ENCODE measurements at places on chromosomes 6 and 20.
A peak's percentile ranks its signal among the peaks of the same experiment; 100 is the strongest.

DNA sequence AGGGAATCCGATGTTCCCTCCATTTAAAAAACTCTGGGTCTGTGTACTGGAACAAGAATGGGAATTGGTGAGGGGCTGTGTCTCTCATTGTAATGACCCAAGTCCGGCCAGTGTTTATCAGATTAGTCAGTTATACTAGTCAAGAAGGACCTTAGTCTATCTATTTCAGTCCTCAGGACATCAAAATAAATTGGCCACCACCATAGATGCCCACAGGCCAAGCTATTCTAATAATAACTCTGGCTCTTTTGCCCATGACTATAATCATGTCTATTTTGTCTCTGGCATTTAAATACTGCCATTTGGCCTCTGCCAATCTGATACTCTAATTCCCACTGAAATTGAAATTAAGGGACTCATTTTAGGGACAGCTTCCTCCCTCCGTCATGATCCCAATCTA, 37.8 kb downstream of the ELOVL4 start:
- no peak for DNase-seq

DNA sequence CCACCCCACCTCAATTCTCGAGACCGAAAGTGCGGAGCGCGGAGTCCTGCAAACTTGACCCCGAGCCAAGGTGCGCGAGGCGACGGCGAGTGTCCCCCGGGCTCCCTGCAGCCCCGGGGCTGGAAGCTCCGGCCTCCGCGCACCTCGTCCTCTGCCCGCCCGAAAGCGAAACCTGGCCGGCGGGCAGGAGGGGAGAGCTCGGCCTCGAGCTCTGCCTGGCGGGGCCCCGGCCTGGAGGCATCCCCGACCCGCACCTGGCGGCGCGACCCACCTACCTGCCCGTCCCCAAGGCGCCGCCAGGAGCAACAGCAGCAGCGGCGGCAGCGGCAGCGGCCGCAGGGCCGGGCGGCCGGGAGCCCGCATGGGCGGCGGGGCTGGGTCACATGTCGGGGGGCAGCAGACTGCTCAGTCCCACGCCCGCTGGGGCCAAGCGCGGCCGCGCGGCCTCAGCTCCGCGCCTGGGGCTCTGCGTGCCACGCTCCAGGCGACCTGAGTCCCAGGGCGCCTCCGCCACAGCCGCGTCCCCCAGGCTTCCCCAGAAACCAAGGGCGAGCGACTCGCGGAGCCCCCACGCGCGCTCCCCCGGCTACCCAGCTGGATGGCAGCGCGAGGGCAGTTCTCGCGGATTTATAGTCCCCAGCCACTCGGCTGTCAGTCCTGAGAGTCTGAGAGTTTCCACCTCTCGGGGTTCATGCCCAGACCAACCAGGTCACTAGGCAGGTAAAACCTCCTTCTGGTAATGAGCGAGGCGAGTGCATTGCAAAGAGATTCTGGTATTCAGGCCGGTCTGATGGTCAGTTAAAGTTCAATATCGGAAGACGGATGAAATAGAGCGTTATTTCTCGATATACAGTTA, at the start of gene IL20RA:
IL20RA (minus strand) TSS at position 600 of the 856 bp plus-strand sequence; CDS start at position 363, 237 bp downstream.
- DNase-seq, result no peak

DNA sequence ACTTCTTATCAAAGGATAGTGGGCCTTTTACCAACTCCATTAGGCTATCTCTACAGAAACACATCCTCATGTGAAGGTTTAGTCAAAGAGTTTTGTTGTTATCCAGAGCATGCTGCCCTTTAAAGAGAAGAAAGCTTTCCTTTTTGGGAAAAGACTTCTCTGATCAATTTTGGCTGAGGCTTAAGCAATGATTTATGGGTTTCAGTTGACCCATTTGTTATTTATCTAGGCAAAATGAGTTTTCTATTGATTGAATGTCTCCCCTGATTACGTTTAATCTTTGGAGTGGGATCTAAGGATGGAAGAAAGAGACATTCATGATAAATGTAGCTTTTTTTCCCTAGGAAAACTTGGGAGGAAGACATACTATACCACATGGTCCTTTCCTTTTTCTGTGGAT, 326.6 kb upstream of the JAG1 start:
- no peak for DNase-seq

GRCh38 chr20:35595901-35596300, 19.7 kb upstream of the SPAG4 start:
- DNase-seq, result no peak

GRCh38 chr20:47228654-47229053, 127.8 kb downstream of the ZMYND8 start:
- DNase-seq, result no peak

- DNase-seq, result no peak
Observed at GRCh38 chr20:57202309-57202708, 64.1 kb downstream of the BMP7 start.

DNA sequence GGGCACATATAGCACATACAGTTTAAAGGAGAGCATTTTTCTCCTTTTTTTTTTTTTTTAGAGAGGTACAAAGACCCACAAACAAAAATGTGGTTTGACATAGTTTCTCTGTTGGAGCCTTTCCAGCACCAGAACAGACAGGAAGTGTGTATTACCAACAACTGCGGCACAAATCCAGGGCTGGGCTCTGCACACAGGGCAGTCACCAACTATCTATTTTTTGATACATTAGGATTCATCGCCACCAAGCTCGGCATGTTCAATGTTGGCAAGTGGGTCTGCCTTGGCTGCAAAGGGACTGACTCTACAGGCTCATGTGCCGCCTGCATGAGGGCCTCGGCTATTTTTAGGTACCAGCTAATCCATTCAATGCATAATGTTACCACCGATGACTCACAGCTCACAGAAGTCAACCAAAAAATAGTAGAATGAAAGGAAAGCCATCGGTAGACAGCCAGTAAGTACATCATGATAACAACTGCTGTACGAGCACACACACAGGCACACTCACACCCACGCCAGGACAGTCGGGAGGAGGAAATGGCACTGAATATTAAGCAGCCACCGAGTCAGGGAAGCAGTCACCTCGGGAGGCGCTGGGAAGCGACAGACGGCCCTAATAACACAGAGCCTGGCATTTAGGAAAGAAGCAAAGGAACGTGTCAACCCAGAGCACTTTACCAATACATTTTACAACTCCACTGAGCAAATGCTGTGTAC, 81.6 kb downstream of the GMPR start:
- DNase-seq, result peak; percentile 78

All from stimulated activated CD4-positive, alpha-beta T cell treated with anti-CD3 and anti-CD28 coated beads, Interleukin-4, amount 100 ng/mL, for 24 hours (primary cell).